Ovary (tissue), 10 donors: ENCODE measurements at places on chromosomes 12 and 14. TPM values are rescaled to one million over a fixed set of nuclear protein-coding genes. Genes with fewer than 3 reads are reported as not detected.

CEP128 gene
- total RNA-seq: 5.2 TPM

PLBD2 gene
- 101 TPM for total RNA-seq

MYF6 gene
- not detected for total RNA-seq

RND1 gene
- total RNA-seq: 0.23 TPM

TAS2R9 gene
- total RNA-seq: not detected

DACT1 gene
- 39.3 TPM for total RNA-seq

SIVA1 gene
- total RNA-seq: 91.6 TPM

PRPH gene
- total RNA-seq: 1.8 TPM

PGF gene
- 1.8 TPM for total RNA-seq

GRCh38 chr14:90733139-90733808, 83.0 kb downstream of the TTC7B start:
- DNase-seq: no peak

DNA sequence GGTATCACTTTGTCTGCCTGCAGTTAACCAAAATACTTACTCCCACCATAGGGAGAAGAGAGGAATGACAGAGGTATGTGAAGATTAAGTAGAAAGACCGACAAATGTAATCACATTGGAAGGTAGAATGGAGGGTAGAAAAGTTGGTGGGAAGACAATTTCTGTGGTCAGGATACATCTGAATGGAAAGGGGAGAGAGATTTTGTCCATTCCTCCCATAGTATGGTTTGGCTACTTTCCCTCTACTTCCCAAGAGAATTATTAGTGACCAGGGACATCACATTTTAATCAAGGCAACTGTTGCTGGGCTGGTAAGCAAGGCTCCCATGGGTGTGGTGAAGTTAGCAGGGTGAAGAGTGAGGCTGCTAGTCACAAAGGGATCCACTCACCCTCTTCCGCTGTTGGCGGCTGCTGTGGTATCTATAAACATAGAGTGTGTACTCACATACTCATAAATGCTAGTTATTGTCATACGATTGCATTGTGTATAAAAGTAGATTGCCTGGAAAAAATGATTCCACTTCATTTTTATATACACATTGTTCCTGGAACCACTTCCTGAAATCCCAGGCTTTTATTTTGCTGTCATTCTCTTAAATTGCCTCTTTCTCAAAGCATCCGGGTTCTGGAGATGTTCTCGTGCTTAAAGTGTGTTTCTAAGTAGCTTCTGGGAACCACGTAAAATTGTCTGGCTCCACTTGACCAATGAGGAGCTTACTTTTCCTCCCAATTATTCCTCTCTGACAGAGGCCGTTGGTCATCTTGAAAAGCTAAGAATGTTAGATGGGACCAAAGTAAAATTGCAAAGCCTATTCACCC, 413.1 kb downstream of the ZFP36L1 start:
- DNase-seq: no peak

DNA sequence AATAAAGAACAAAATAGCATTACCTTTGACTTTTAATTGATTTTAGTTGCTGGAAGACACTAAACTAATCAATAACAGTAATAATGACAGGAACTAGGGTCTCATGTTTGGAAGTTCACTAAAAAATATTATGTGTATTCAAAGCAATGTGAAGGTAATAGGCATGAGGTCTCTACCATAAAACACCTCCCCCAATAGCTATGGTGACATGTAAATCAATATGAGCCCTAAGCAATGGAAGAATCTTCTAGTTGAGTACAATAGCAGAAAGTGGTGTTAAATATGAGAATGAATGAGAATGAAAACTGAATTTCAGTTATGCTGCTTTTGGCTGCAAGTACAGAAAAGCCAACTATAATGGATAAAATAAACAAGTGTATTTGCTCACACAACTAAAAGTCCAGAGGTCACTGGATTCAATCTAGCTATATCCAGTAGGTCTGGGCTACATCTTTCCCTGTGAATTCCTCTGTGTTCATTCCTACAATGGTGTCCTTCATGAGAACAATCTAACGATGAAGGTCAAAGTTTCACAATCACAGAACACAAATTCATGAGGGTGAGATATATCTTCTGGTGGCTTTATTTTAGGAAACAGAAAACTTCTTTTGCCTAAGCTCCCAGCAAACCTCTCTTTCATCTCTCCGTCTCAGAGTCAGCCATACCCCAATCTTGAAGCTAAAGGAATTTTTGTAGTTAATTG, 728.0 kb downstream of the FSCB start:
- no peak for DNase-seq

- DNase-seq: no peak
Measured at GRCh38 chr12:94802796-94803195, 152.4 kb upstream of the TMCC3 start.

DNA sequence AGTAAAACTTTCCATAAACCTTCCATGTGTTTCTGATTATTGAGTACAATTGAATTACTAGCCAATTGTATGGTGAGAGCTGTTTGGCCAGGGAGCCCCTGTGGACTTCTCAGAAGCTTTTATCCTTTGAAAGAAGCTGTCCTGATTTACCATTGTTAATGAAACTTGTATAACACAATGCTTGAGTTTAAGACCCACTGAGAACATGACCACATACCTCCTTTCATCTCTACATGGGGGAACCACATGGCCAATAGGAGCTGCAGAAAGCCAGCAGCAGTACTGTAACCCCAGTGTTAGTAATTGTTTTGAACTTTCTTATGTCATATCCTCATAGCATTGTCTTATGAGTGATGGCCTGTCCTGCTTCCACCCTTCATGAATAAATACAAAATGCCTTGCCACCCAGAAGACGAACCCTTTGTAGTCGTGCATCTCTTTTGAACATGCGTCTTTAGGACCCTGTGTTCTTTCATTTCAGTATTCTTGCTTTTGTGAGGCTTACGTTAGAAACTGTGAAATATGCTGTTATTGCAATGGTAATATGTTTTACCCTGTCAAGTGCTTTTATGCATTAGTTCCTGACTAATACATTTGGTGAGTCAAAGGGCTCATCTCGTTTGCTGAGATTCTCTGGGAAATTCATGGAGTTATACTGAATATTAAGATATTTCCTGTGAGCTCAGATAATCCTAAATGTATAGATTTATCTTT, 815.7 kb downstream of the NRXN3 start:
- no peak for DNase-seq

- no peak for DNase-seq
Measured at GRCh38 chr14:52365071-52365470, 51.0 kb downstream of the PTGER2 start.

DNA sequence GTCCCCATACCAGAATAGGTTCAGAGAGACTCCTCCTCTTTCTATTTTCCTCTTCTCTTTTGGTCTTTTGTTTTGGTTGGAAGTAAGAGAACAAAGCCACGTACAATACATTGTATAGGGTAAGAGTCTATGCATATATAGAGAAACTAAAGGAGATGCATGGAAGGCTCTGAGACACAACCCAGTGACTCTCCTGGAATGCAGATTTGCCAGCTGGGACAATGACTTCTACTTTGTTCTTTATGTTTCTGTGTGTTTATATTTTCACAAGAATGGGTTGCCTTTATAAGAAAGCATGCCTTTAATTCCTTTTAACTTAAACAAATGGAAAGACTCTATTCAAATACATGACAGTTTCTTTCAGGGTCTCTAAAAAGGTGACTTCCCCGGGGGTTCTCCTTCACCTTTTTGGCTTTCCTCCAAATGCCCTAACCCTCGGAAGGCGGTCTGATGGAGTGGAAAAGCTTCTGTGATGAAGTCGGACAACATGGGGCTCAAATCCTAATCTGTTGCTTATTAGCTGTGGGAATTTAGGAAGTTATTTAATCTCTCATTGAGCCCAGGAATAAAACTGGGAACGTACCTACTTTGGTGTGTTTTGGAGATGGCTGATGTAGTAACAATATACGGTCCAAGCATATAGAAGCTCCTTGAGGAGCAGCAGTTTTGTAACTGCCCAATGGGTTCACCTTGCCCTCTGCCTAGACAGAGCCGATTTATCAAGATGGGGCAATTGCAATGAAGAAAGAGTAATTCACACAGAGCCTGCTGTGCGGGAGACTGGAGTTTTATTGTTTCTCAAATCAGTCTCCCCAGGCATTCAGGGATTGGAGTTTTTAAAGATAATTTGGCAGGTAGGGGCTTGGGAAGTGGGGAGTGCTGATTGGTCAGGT, 9.1 kb upstream of the SERPINA1 start:
- DNase-seq: no peak

GRCh38 chr12:1234073-1234472, 243.1 kb downstream of the ERC1 start:
- no peak for DNase-seq

DNA sequence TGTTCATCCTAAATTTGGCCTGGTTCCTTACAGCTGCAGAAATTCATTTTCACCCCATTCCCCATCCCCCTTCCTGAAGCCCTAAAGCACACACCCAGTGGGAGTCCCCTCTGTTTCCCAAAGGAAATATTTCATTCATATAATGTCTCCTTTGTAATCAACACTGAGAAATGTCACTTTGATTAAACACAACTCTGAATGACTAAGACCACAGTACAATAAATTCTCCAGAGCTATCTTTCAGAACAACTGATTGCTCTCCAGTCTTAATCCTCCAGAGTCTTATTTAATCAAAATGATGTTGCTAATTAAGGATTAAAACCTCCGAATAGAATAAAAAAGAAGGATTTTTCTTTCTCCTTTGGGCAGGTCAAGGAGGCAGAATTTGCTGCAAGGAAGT, 6.4 kb downstream of the SLC15A5 start:
- no peak for DNase-seq

DNA sequence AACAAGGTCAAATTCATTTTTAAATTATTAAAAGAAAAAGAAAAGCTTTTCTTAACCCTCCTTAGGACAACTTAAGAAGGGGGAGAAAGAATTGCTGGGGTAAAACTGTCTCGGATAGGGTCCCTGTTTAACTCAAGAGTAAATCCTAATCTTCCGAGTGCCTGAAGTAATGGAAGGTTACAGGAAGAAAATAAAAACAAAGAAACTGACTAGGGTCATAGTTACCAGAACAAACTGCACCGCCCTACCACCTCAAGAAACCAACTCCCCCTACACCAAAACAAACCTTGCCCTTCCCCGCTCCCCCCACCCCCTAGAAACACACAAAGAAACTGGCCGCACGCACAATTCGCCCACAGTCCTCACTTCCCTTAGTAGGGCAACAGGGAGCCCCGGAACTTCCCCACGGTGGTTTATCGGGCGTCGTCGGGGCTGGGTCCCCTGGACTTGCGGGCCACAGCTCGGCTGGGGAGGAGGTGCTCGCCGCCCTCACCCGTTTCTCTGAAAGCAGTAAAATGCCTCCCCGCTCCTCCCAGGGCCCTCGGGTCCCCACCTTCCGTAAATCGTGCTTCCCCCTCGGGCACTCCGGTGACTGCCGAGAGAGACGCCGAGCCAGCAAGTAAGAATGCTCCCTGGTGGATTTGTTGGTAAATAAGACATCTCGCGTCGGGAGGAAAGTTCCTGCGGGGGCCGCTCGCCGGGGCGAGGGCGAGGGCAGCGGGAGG, 2.4 kb downstream of the SINHCAF start:
- DNase-seq: peak; percentile 59

GRCh38 chr12:110913119-110914056, 7.0 kb downstream of the MYL2 start:
- DNase-seq: no peak

DNA sequence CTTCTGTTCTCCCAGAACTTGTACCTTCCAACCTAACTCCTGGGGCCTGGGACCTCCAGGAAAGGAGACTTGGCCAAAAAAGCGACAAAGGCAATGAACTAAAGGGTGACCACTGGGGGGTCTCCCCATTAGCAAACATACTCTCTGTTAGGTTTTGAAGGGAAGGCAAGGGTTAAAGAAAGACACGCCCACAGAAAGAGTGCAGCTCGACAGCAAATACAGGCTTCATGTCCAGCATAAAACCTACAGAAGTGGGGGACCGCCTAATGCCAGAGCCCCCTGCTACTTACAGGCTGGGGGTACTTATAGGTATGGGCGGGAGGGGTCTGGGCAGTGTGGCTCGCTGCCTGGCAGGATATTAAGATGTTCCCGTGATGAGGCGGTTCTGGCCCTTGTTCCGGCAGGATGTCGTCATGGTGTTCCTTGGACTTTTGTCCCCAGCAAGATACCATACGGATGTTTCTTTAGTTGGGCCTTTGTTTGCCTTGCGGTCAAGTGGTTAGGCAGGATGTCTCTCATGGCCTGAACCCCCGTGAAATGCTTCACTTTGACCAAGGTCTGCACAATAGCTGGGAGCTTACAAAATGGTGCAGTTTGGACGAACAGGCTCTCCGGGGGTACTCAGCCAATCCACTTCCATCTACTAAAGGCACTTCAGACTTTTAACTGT, 53.4 kb downstream of the PRMT8 start:
- DNase-seq: no peak

- DNase-seq: no peak
Measured at GRCh38 chr12:69064734-69065443, 131.9 kb upstream of the CPM start.

- no peak for DNase-seq
Measured at GRCh38 chr14:70168406-70168805, 20.3 kb downstream of the SLC8A3 start.

GRCh38 chr14:103104654-103105452, 10.3 kb downstream of the EXOC3L4 start:
- DNase-seq: peak; percentile 82

DNA sequence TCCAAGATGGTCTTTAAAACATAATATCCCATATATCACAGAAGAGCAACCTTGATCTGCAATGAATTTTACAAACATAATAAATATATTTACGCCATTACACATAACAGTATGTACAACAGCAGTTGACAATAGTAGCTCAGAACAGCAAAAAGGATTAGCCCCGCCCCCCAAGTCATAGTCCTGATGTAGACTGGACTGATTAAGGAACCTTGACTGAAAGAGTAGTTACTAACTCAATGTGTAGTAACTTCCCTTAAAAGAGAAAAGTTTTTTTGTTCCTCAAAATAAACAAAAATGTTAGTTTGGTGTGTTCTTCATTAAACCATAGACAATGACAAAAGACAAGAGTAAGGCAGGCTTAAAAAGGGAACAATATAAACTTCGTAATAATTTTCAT, 44.5 kb downstream of the GTF2A1 start:
- no peak for DNase-seq

DNA sequence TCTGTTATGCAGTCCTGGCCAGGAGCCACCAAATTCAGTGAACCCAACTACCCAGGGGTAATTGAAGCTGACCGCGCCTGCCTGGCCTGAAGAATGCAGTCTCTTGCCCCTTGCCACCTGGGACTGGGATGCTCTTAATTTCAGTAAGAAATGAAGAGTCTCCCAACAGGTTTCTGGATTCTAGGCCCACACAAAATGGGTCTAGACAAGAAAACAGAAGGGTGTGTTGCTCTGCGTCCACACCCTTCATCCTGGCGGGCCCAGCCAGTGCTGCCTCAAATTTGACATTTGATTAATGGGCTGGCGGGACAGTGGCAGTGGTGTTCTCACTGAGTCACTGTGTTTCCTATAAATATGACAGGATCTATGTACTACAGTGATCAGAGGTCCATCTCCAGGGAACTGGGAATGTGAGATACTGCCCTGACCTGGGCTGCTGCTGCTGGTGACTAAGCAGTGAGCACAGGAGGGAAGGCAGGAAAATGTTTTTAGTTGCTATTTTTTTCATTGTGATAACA, 6.5 kb downstream of the TMEM253 start:
- no peak for DNase-seq

DNA sequence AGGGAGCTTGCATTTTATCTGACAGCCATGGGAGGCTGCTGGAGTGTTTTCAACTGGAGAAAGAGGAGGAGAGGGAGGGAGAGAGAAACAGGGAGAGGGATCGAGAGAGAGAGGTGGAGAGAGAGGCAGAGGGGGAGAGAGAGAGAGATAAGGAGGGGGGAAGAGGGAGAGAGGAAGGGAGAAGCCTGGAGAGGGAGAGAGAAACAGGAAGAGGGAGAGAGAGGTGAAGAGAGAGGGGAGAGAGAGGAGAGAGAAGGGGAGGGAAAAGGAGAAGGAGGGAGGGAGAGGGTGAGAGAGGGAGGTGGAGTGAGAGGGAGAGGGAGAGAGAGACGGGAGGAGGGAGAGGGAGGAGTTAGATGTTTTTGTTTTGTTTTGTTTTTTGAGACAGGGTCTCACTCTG, 45.6 kb downstream of the DNAH10 start:
- no peak for DNase-seq
